Cerebellar nuclear complex (tissue), 1 donor: ENCODE measurements at places on chromosomes 12 and 14.
A peak's percentile ranks its signal among the peaks of the same experiment; 100 is the strongest.

DNA sequence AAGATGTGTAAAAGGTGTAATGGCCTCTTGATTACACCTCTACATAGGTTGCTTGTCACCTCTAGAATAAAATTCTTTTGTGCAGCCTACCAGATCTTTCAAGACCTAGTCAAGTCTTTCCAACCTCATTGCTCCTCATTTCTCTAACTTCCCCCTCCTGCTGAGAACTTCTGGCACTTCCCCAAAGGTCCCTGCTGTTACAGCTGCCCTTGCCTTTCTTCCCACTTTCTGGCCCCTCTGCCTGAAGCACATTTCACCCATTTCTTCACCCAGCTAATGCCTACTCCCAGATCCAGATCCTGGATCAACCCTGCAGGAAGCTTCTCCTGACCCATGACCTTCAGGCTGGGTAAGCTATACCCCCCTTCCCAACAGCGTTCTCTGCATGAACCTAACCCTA, 1.5 kb downstream of the TSHR start:
- DNase-seq = no peak

- DNase-seq = no peak
These were observed 521.2 kb downstream of the MED13L start for GRCh38 chr12:115756271-115756670.

GRCh38 chr12:7788294-7788660, 925 bp upstream of the NANOG start:
- no peak for DNase-seq

GRCh38 chr12:1779783-1780182, 40.6 kb upstream of the LRTM2 start:
- no peak for DNase-seq

- no peak for DNase-seq
These were observed 95.2 kb downstream of the PRKCH start for GRCh38 chr14:61416591-61416990.

DNA sequence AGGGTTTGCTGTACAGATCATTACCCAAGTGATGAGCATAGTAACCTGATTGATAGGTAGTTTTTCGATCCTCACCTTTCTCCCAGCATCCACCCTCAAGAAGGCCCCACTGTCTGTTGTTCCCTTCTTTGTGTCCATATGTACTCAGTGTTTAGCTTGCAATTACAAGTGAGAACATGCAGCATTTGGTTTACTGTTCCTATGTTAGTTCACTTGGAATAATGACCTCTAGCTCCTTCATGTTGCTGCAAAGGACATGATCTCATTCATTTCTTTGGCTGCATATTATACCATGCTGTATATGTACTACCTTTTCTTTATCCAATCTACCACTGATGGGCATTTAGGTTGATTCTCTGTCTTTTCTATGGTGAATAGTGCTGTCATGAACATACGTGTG, 181.6 kb upstream of the FOXG1 start:
- DNase-seq = no peak

- no peak for DNase-seq
These were observed 13.9 kb upstream of the EGLN3 start for GRCh38 chr14:33964599-33965317.

- no peak for DNase-seq
These were observed 6.7 kb downstream of the WDR20 start for GRCh38 chr14:102146423-102146822.

DNA sequence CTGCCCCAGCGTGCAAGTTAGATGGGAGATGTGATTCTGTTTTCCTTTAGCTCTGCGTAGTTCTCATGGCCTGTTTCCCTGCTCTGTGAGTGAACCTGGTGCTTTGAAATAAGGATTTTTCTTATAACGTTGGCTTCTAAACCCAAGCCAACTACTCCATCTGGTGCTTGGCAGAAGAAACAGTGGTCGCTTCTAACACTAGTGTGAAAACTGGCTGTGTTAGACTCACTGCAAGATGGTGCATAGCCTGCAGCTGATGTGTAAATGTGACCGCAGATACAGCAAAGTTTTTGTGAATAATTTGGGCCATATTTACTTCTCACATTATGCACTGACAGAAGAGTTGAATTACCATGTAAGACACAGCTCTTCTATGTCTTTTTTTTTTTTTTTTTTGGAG, 12.2 kb downstream of the GTF2H3 start:
- DNase-seq = peak; percentile 30

DNA sequence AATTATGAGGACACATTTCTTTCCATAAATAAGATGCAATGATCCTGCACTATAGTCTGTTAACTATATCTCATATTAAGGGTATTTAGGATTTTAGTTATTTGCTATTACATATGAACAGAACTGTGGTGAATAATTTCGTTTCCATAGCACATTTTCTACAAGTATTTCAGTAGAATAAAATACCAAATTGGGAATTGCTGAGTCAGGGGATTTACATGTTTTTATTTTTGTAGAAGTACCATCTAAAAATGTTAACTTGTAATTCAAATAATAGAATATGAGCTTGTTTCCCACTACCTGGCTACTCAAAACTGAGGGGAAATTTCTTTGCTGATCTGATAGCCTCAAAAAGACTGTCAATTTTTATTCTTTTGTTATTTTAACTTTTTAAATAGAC, 124.1 kb downstream of the SCAF11 start:
- DNase-seq = no peak

DNA sequence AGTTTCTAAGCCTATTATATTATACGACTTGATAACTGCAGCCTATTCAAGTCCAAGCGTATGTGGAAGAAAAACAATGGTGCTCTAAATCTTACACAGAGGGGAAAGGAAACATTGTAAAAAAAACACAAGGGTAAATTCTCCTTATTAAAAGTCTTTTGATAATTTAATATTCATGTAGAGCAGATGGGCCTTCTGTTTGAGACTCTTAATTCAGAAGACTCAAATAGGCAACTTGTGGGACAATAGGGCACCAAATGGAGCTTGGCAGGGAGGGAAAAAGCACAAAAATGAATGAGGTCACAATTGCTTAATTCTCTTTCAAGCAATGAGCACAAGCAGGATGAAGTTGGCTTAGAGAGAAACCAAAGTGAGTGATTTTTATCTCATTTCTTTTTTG, 159.4 kb downstream of the NELL2 start:
- DNase-seq = no peak

DNA sequence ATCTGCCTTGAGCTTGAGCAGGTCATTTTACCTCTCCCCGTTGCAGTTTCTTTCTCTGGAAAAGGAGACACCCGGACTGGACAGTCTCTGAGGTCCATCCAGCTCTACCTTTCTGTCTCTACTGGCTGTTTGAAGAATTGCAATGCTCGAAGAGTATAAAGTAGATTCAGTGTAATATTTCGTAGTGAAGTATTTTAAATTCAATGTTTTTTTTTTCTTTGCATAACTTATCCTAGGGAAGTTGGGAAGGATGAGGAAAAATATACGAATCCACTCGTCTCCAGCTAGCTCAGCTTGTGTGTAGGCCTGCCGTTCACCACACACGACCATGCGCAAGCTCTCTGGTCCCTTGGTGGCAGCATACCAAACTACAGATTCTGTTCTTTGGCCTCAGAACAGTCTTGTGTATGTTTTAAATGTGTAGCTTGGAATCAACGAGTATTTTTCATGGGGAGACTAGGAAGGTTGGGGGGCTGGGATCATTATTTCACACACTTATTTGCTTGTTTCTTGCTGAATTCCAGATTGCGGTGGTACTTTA, 307.9 kb downstream of the CACNA1C start:
- DNase-seq = no peak

- DNase-seq = no peak
These were observed 88.9 kb downstream of the PTGER2 start for GRCh38 chr14:52402812-52403526.

DNA sequence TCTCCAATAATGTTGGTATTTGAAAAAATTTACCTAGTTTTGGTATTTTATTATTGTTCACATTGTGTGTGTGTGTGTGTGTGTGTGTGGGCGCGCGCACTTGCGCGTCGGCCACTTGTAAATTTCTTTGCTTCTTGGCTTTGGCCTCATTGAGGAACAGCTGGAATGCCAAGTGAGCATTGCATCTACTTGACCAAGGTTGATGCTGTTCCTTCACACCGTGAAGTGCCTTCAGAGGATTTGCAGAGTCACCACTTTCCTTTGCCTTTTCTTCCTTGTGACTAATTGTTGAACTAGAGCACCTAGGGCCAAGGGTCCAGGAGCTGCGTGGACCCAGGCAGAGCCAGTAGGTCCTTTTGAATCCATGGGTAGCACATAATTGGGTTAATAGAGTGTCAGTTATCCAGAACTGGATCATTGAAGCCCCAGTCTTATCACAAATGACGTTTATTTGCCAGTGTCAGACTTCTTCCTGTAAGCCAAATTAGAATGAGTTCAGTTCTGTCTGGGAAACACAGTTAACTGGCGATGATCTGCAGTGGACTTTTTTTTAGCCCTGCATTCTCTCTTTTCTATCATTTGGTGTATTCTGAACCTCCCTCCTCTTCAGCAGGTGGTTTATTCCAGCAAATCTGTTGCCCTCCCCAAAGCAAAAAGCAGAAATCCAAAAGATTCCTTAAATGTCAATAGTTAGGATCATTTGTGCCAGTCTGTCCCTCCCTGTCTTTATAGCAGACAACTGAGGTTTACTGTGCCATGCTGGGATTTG, 2.6 kb downstream of the PPP2R5C start:
- DNase-seq = no peak

DNA sequence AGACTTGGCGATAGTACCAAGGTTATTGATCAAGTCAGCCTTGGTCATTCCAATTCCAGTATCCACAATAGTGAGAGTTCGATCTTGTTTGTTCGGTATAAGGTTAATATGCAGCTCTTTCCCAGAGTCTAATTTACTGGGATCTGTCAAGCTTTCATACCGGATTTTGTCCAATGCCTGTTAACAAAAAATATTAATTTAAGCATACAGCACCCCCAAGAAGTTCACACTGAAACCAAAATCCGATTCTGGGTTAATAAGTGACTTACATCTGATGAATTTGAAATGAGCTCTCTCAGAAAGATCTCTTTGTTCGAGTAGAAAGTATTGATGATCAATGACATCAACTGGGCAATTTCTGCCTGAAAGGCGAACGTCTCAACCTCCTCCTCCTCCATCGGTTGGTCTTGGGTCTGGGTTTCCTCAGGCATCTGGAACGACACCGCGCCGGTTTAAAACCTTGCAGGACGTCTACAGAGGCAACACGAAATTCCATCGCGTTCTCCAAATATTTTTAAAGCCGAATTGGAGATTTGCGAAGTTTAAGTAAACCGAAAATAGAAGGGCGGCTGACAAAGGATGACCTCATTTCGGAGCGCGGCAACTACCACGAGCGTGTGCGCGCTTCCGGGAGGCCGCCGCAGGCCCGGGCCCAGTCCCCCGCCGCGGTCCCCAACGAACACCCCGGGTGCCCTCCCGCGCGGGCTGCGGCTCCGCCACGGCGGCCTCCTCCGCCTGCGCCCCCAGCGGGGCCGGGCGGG, 716 bp downstream of the HSP90AA1 start:
- no peak for DNase-seq

- no peak for DNase-seq
These were observed 693.8 kb downstream of the BCL11B start for GRCh38 chr14:98578204-98578603.

- DNase-seq = no peak
These were observed 38.9 kb downstream of the SLC17A8 start for GRCh38 chr12:100395811-100396210.
